ENCODE measurements at places on chromosomes 2 and 18.

GRCh38 chr2:240611601-240612210 lies 13.6 kb upstream of the GPR35 start:
- peak; percentile 75 for DNase-seq

GRCh38 chr2:241265506-241265905 lies 50.0 kb downstream of the HDLBP start:
- DNase-seq, result no peak

GRCh38 chr2:106233350-106233706 lies 39.2 kb upstream of the UXS1 start:
- no peak for DNase-seq

GRCh38 chr2:115071534-115071933 lies 629.1 kb downstream of the DPP10 start:
- DNase-seq, result no peak

GRCh38 chr2:184577743-184578142 lies 20.6 kb upstream of the ZNF804A start:
- no peak for DNase-seq

GRCh38 chr2:152694161-152694661 lies 23.1 kb downstream of the PRPF40A start:
- DNase-seq, result peak; percentile 81

DNA sequence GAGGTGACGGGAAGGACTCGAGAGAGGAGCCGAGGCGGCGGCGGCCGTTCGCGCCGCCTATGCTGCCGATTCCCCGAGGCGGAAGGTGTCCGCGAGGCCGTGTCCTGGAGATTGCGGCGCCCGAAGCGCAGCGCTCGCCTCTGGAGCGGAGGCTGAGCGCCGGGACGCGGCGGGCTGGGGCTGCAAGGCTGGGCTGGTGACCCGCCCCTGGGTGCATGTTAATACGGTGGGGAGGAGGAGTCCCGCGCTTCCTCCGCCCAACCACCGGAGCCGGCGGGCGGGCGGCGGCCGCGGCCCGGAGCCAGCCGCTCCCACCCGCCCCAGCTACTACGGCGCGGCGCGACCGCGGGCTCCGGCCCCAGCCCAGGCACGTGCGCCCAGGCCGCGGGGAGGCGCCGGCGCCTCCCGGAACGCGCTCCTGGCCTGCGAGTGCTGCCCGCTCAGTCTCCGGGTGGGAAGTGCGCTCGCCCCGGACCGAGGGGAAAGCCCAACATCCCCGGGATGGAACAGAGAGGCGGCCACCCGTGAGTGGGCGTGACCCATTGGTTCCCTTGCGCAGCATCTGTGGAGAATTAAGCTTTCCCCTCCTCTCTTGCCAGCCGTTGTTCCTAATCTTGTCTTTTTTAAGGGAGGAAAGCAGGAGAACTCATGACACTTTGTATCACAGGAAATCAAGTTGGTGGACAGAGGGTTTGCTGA lies at the start of gene DLGAP1:
Gene DLGAP1 (minus strand): TSS at position 195 of the 699 bp plus-strand sequence.
- DNase-seq, result no peak

DNA sequence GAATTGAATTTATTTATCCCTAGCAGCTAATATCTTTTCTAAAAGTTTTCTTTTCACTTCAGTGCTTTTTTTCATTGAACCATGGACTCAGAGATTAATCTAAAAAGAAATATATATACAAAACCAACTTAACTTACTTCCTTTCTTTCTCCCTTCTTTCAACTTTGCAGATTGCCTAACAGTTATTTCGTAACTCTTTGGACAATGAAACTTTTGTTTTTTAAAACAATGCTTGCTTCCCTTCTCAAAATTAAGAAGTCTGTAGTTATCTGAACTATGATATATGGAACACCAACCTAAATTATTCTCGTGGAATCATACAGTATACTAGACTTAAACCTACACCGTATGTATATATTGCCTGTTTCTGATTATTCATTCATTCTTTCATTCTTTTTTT lies 62.9 kb downstream of the MIB1 start:
- DNase-seq, result no peak

- DNase-seq, result no peak
Observed at GRCh38 chr2:241514553-241514952, 6.2 kb upstream of the STK25 start.

GRCh38 chr2:209661286-209661894 lies 110.2 kb upstream of the UNC80 start:
- no peak for DNase-seq

DNA sequence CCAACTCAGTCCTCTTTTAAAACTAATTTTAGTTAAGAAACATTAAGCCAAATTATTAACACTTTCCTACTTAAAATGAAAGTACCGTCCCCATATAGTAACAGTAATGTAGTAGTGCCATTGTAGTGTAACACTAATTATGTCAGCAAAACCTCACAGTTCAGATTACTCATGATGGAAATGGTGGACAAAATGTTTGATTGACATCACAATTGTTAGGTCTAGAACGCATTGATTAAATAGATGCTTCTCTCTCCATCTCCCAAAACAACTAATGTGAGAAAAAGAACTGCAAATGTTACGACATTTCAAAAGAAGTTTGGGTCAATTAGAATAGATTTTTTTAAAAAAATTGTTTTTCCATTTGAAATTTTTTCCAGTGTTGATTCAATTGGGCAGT lies 1.2 kb upstream of the ATF2 start:
- no peak for DNase-seq

DNA sequence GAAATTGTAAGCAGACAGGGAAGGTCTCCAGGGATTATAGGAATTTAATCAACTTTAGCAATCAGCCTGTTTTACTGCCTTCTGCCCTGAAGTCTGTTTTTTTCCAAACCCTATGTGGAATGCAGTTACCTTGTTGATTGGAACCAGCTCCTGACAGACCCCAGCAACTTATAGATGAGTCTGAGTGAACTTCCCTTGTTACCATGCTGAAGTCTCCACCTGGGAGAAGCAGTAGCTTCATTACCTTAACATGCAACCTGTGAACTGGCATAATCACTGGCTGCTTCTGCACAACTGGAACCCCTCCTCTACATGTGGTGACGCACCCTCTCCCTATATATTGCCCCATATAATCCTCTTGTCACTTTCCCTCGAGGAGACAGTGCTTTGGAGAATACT lies 226.3 kb upstream of the SPOPL start:
- no peak for DNase-seq

- no peak for DNase-seq
Observed at GRCh38 chr2:130185896-130186295, 3.8 kb downstream of the MZT2B start.

DNA sequence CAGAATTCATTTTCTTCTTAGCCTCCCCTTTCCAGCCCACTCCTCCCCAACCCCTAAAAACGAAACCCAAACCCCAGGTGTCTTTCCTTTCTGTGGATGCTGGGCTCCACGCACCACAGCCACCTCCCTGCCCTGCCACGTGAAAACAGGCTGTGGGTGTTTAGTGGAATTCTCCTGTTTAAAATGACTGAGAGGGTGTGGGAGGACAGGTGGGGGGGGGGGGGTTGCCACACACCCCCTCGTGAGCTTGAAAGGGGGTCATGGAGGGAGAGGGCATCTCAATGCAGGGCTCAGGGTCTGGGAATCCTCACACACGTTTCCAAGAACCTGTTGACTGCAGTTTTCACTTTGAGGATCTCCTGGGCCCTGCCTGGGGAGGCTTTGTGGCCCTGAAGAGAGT lies 110.3 kb downstream of the FAM210A start:
- DNase-seq, result no peak

DNA sequence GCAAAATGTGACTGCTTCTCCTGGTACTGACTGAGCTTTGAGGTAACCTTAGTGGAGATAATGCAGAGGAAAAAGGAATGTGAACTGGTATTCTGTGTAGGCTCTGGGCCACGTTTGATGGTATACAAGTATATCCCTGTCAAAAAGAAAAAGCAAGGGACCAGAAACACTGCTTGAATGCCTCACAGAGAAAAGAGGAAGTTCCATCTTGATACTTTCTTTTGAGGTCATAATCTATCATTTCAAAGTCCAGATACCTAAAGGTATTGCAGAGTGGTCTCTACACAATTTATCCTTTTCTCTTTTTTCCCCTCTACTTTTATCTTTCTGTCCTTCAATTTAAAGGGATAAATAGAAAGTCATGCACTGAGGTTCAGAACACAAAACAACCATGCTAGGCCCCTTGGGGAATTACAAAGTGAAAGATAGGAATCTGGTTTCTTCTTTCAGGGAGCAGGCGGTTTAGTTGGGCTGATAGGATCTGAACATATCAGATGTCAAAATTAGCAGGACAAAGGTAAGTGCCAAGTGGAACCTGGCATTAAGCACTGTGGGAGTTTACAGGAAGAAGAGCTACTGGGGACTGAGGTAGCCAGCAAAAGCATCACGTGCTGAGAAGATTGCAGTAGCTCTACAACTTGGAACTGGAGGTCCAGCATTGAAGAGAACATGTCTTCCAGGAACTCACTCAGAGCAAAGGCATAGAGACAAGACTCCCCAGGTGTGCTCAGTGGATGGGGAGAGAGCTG lies 121.2 kb downstream of the LYPD6 start:
- DNase-seq, result no peak

GRCh38 chr2:136502660-136503059 lies 262.7 kb upstream of the THSD7B start:
- no peak for DNase-seq

DNA sequence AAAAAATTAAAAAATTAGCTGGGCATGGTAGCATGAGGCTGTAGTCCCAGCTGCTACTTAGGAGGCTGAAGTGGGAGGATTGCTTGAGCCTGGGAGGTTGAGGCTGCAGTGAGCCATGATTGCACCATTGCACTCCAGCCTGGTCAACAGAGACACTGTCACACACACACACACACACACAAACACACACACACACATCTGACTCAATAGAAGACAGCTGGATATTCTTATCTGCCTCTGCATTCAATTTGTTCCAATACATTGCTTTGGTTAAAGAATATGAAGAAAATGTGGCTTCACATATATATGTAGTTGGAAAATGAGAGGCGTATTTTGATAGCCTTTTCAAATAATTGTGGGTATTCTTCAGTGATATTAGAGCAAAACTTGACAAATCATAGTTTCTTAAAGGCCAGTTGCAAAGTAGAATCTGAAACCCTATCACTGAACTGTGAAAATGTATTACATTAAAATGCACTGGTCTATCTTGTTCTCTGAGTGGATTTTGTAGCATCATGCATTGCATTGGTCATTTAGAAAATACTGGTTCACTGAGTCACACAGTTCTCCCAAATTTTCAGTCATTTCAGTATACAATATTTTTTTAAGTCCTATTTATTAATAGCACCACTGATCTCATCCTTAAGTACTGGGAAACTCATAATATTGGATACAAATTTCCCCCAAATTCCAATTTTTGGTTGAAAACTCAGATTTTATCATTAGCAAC lies 140.9 kb downstream of the MCFD2 start:
- no peak for DNase-seq

GRCh38 chr2:207387001-207387571 lies 142.7 kb upstream of the CREB1 start:
- DNase-seq, result no peak

GRCh38 chr2:19988600-19988999 lies 1.3 kb downstream of the WDR35 start:
- DNase-seq, result peak; percentile 17

GRCh38 chr2:213627054-213627710 lies 342.9 kb downstream of the SPAG16 start:
- DNase-seq, result no peak

DNA sequence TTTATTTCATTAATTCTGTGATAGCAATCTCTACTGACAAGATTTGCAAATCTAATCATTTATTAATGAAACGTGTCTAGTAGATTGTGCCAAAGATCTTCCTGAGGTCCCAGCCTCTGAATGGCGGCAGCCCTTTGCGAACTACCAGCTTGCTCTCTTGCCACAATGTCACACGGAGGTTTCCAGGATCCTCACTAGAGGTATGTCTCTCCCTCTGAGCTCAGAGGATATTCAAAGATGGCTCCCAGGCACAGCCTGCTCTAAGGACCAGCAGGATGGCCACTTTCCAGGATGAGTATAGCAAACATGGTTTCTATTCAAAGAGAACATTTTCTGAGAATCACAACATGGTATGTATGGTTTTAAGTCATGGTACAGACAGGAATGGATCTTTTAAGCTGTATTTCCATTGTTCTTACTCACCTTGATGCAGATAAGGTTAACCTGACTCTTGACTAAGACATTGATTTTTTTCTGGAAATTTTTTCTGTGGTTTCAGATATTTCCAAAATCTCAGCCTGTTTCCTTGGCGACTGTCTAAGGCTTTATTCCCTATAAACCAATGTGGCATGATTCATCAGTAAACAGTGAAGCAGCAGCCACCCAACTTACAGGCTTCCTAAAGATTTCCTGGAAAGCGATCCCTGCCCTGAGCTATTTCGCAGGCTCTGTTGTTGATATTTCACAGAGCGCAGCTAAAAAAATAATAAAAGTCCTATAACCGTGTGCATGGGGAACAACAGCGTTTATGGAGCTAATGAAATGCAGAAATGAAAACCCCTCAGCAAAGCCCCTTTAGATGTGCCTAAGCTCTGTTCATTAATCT lies 54.1 kb upstream of the KLF7 start:
- no peak for DNase-seq

- no peak for DNase-seq
Observed at GRCh38 chr2:184040230-184040629, 558.1 kb upstream of the ZNF804A start.

All from activated CD4-positive, alpha-beta T cell treated with anti-CD3 and anti-CD28 coated beads, Interleukin-2, amount 10 ng/mL, durations not matched to agents 24 days and 14 days (primary cell).